ENCODE measurements at places on chromosomes 16 and 17.
A peak's percentile ranks its signal among the peaks of the same experiment; 100 is the strongest.

DNA sequence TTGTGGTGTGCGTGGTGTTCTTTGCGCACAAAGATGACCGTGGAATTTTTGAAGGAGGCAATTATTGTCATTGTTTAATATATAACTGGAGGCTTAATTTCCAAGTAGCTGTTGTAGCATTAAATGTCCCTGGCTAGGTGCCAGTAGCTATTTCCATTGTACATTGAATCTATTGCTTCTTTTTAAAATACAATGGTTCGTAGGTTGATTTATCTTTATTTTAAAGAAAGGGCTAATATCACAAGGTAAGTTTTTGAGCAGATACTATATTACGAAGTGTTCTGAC is 127.1 kb downstream of the RPTOR start:
- DNase-seq = peak; percentile 4

- DNase-seq = no peak
These were observed 6.9 kb downstream of the SNTB2 start for GRCh38 chr16:69193855-69194254.

GRCh38 chr16:70302745-70303144 is 3.8 kb downstream of the DDX19B start:
- DNase-seq = no peak

DNA sequence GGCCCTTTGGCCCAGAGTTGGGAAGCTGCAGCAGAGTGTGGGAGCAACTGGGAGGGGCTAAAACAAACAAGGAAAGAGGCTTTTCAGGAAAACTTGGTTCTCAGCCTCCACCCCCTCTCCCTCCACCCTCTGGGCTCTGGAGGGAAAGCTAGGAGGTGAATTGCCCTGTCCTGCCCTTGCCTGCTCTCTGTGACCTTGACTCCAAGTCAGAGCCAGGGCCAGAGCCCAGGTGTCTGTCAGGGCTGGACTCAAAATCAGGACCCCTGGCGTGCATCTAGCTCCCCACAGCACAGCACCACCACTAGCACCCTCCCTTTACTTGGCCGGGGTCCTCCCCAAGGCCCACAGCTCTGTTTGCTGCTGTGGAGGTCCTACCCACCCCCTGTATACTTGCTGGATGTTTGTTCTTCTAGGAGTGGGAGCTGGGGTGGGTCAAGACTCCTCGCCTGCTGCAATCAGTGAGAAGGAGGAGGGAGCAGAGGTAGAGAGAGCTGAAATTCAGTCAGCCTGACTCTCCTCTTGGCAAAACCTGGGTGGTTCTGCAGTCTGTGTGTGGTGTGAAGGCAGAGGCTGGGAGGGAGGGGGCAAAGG is 2.8 kb upstream of the NR1D1 start:
- no peak for DNase-seq

- no peak for DNase-seq
These were observed 10.9 kb downstream of the SLC43A2 start for GRCh38 chr17:1617620-1618174.

DNA sequence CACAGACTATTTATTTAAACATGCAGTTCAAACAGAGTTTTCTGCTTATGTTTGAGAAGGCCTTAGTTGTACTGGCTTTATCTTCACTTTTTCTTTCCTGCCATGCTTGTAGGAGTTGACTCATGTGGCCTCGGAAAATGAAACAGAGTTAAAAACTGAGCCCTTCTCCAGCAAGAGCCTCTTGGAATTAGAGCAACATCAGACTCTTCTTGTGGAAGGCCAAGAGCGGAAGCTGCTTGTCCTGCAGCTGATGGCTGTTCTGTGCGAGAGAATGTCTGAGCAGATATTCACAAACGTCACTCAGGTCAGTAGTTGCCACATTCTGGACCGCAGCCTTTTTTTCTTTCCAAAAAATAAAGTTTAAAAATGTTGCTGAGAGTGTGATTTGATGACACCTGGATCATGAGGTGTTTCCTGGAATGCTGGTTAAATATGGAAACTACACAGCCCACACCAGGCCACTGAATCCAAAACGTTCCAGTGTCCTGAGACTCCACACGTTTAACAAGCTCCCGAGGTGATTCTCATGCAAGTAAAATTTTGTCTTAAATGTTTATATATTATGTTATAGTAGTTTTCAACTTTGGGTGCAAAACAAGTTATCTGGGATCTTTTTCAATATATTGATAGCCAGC is 65.9 kb downstream of the TANGO6 start:
- DNase-seq = no peak

Data from NCI-H1105 treated with DMSO at 0.1 percent for 48 hours (cell line).